ENCODE measurements at places on chromosomes 1 and 21.

- no peak for DNase-seq
Measured at GRCh38 chr1:98393719-98394118, 267.8 kb upstream of the SNX7 start.

DNA sequence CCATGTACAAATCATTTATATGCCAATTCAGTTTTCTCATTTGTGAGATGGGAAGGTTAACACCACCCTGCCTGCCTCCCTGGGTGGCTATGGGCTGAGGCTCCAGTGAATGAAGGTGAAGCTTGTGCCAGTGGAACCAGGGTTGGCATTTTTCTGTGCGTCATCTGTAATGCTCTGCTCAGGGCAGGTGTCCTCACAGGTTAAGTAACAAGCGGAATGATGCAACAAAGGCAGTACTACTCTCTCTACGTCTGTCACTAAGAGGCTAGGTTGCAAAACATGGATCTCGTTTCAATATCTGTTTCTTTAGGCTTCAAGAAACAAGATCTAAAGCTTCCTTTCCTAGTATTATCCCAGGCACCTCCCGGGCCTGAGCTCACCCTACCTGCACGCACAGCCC is 67.0 kb upstream of the ZNF648 start:
- DNase-seq = no peak

GRCh38 chr21:44870748-44871495 is 2.6 kb downstream of the PTTG1IP start:
- DNase-seq = no peak

DNA sequence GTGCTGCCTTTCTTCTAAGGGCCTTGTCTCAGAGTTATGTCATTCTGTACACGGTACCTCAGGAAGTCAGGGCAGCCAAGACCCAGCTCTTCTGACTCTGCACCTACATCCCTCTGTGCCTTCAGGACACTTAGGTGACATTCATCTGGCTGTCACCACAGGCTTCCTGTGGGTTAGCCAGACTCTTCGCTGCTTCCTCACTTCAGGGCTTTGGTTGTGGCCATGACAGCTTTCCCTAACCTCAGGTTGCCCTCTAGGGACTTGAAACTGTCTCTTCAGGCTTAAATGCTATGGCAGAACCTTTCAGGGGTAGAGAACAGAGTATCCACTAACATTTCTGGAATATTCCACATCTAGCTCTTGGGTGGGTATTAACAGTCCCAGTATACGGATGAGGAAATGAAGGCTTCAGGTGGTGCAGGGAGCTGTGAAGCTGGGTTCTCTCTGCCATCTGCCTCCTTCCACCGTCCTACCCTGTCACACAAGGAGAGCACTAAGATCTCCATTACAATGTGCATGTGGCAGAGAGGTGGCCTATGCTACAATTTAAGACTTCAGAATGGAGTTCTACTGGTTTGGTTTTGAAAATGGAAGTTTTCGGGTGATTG is 9.9 kb downstream of the TSSK3 start:
- peak; percentile 22 for DNase-seq

- DNase-seq = peak; percentile 16
Measured at GRCh38 chr1:25064465-25065240, 134.6 kb upstream of the RUNX3 start.

DNA sequence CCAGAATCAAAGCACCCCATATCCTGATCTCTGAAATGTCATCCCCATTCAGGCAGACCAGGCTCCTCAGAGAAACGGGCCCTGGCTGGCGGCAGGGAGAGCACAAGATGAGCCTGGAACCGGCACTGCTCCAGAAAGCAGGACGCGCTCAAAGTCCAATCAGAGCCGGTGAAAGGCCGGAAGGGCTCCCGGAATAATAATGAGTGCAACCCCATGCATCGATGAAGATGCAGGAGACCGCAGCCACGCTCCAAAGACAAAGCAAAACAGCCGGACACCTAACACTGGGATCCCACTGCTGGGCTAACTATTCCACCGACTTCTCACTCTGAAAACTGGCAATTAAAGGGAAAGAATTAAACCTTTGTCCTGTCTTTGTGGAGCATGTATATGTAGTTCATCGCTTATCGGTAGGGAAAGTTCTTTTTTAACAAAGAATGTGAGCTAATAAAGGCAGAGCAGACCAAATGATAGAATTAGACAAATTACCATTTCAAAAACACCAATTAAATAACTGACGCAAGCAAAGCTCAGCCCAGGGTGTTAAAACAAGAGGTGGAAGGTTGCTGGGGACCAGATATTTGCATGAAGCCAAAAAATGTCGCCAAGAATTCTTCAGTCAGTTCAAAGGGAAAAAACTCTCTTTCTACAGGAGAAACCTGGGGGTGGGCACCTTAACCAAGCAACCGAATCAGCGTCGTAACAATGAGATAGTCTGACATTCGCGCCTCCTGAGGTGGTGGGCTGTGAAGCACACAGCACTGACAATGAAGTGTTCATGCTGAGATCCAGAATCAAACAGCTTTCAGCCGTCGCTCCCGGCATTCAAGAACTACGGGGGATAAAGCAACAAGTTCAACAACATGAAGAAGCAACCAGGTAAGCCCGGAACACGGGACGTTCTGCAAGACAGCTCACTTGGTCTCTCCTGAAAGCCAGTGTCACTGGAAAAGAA is 95.2 kb downstream of the NPHP4 start:
- no peak for DNase-seq

DNA sequence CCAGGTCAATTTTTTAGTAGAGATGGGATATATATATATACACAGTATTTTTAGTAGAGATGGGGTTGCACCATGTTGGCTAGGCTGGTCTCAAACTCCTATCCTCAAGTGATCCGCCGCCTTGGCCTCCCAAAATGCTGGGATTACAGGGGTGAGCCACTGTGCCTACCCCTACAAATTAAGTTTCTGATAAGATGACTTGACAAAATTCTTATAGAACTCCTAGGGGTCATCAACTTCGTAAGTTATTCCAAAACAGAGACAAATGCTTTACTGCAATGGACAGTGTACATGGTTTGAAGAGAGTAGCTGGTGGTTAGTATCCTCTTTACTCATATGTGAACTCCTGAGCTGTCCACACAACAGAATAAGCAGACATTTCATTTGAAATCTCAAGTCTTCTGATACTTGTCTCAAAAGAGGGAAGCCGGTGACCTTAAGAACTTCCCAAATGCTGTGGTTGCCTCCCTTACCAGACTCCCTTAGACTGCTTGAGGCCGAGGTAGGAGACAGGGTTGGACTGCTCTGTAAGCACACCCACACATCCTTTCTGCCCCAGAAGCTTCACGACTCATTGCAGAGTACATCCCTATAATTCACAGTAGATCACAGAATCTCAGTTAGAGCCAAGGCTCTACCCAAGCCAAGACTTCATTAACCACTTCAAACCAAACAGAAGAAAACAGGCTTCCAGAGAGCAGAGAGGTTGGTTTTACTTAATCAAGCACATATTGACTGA is 244.1 kb upstream of the IRF2BP2 start:
- no peak for DNase-seq

DNA sequence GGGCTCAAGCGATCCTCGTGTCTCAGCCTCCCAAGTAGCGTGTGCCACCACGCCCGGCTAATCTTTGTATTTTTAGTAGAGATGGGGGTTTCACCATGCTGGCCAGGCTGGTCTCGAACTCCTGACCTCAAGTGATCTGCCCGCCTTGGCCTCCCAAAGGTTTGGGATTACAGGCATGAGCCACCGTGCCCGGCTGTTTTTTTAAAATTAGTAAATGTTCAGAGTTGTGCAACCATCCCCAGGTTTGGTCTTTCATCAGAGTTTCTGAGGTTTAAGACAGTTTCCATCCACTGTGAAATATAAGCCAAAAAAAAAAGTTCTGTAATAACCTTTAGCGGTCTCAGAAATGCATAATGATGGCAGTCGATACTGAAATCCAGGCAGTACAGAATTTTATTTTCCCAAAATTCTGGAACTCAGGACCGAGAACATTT is 550 bp upstream of the SYT11 start:
- DNase-seq = no peak

GRCh38 chr1:206694171-206695124 is 9.7 kb downstream of the MAPKAPK2 start:
- DNase-seq = no peak

DNA sequence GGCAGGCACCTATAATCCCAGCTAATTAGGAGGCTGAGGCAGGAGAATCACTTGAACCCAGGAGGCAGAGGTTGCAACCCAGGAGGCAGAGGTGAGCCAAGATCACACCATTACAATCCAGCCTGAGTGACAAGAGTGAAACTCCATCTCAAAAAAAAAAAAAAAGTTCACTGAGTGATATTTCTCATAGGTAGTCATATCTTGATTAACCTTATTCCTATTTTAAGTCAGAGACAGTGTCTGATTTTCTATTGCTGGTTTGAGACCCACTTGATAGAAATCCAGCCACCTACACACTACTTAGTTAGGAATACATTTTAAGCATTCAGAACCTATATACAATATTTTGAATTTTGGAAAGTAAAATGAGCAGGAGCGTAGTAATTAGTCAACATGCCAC is 357.4 kb upstream of the ADGRL2 start:
- no peak for DNase-seq

- DNase-seq = no peak
Measured at GRCh38 chr1:87495870-87496269, 167.2 kb downstream of the LMO4 start.

DNA sequence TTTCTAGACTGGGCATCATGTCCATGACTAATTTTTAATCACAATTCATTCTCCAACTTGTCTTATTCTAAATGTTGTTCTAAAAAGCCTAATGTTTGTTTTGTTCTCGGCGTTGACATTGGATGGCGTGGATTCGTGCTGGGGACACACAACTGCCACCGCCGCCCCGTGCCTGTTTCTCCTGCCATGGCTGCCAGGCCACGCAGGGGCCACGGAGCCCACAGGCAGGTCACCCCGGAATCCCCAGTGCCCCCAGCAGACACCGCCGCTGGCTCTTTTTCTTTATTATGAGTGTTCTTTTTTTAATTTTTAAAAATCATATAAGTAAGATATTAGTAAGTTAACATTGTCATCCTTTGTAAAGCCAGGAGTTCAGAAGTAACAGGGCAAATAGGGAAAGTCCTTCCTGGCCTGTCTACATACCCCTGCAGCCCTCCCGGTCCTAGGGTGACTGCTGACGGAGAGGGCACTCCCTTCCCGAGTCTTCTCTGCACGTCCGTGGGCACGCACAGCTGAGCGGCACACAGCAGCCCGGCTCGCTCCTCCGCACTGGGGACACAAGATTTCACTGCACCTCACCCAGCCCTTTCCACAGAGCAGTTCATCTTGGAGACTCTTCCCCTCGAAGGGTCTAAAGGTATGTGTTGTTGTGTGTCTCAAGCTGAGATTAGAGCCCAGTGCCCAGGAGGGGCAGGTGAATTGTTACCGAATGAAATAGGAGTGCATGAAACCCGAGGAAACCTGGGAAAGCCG is 32.1 kb downstream of the KRTAP10-1 start:
- no peak for DNase-seq

GRCh38 chr1:10380594-10381275 is 18.1 kb upstream of the PGD start:
- DNase-seq = no peak

DNA sequence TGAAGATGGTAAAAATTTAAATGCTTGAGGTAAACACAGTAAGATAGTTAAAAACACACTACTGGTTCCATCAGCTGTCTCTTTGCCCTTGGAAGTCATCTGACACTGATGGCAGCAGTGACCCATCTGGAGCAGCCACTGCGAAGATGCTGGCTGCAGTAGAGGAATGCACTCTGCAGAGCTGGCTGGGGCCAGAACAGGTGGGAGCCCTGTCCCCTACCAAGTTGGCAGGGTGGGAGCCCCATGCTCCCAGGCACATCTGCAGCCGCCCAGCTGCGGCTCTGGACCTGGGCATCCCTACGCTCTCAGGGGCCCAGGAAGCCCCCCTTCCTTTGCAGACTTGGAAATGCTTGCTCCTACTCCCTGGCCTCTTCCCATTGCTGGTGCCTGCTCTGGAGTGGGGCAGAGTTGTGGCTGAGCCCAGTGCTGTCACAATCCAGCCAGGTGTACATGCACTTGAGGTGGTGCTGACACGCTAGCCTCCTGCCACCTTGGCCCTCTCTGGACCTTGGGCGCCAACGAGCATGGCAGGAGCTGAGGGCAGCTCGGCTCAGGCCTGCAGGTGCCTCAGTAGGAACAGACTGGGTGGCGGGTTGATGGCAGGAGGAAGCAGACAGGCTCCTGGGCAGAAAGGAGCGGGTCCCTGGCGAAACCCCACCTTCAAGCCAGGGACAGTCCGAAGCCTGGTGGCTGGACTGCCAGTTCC is 227.0 kb downstream of the FGGY start:
- no peak for DNase-seq

DNA sequence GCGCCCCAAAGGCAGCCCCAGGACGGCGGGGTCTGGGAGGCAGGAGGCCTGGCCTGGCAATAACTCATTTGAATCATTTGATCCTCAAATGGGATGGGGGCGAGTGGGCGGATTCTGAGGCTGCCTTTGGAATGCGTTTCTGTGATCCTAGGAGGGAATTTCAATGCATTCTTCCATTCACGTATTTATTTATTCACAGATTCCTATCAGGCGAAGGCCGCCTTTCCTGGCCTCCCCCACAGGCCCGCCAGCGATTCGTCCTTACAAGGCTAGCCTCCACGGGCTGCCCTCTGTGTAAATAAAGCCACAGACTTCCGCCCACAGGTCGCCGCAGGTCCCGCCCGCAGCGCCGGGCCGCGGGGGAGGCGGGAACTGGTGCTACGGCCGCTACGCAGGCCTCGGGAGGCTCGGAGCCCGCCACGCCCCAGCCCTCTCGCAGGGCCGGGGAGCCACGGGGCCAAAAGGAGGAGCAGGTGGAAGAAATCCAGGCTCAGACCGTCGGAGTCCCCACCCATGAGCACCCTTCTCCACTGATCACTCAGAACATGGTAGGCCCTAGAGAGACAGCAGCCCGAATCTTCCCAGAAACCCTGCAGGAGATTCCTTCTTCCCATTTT is 31.3 kb upstream of the JUN start:
- no peak for DNase-seq

DNA sequence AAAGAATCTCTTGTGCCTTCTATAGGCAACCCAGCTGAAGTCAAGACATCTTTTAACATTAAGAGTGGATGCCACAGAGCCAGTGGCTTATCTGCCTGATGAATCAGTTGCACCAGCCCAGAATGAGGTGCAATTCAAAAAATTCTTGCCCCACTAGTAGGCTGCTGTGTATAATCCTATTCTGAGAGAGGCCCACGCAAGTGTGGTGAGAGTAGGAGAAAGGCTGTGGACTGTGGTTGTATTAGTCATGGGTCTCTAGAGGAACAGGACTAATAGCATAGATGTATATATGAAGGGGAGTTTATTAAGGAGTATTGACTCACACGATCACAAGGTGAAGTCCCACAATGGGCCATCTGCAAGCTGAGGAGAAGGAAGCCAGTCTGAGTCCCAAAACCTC is 216.4 kb downstream of the LTN1 start:
- DNase-seq = no peak
